ENCODE measurements at places on chromosomes 16 and 17. TPM values are rescaled to one million over a fixed set of nuclear protein-coding genes. Genes with fewer than 3 reads are reported as not detected.

DNA sequence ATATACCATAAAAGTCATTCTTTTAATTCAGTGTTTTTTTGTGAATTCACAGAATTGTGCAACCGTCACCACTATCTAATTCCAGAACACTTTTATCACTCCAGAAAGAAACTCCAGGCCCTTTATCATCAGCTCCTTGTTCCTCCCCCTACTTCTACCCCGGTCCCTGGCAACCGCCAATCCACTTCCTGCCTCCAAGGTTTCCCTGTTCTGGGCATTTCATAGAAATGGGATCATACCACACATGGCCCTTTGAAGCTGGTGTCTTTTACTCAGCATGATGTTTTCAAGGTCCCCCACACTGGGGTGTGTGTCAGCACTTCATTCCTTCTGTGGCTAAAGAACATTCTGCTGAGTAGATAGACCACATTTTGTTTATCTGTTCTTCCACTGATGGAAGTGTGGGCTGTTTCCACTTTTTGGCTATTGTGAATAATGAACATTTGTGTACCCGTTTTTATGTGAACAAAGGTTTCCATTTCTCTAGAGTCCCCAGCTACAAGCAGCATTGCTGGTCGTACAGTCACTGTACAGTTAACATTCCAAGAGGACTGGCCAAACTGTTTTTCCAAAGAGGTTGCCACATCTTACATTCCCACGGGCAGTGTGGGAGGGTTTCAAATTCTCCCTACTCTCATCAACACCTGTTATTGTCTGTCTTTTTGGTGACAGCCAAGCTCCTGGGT is 75.8 kb upstream of the ZNF469 start:
- DNase-seq, result no peak

DNA sequence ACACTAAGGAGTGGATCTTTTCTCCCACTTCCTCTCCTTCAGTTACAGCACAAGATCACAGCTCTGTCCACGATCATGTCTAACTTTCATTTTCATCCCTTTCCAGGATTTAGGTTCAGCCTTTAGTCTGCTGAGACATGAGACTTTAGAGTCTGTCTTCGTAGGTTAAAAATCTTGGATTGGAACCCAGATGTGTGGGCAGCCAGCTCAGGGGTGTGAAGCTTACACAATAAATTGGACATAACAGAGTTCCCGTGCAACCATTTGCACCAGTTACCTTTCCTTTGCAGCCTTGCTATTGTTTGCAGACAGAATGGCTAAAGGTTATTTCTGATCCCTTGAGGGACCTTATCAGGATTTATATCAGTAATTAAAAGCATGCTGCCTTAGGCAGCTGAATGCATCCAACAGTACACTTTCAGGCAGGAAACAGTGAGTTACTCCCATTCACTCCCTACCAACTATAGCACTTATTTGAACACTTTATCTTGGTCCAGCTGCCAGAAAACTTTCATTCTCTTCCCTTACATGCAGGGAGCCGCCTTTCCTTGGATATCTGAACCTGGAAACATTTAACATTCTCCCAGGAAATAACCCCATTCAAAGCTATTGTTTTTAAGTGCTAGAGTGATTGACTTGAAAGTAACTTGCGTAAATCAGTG is 87.3 kb downstream of the TMEM100 start:
- DNase-seq, result no peak

- no peak for DNase-seq
Measured at GRCh38 chr16:57873218-57873617, 70.9 kb upstream of the KIFC3 start.

DNA sequence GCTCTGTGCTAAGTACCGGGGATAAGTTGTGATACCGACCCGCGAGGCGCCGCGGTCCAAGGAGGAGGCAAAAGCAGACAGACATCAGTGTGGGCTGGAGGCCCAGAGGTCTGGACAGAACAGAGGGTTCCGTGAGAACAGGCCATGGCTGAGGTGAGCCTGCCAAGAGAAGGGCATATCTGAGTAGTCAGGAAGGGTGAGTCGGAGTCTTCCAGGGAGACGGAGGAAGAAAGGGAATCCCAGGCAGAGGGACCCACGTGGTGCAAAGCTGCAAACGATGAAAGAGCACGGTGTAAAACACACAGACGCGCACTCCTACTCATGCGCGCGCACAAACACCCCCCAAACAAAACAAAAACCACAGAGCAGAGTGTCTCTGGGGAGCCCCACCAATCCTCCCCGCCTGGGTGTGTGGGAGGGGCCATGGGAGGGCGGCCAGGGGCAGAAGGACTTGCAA is 18.1 kb downstream of the RHBDL3 start:
- DNase-seq, result no peak

DNA sequence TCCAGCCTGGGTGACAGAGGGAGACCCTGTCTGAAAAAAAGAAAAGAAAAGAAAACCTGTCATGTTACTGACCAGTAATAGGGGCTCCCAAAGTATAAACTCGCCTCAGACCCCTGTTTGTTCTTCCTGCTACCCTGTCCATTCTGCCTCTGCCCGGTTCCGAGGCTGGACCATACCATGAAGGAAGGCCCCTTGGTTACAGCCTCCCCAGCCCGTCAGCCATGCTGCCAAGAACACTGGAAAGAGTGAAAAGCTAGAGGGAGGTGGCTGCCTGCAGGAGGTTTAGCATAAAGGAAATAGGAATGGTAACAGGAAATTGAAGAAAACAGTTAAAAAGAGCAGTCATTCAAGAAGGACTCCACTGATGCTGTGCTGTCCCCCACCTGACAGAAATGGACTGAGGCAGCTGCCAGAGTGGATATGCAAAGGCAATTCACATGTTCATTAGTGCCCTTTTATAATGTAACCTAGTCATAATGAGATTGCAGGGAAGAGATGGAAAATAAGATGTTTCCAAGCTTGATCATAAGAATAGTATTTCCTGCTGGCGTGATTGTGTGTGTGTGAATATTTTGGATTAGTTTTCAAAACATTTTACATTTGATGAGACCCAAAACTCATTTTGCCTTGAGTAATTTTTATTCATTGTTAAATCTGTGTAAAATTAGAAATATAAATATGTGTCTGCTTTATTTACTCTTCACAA is 102.6 kb downstream of the GOSR1 start:
- no peak for DNase-seq

- no peak for DNase-seq
Measured at GRCh38 chr16:22397464-22397863, 23.0 kb upstream of the CDR2 start.

GRCh38 chr16:88817785-88818574 is 6.3 kb upstream of the APRT start:
- no peak for DNase-seq

DNA sequence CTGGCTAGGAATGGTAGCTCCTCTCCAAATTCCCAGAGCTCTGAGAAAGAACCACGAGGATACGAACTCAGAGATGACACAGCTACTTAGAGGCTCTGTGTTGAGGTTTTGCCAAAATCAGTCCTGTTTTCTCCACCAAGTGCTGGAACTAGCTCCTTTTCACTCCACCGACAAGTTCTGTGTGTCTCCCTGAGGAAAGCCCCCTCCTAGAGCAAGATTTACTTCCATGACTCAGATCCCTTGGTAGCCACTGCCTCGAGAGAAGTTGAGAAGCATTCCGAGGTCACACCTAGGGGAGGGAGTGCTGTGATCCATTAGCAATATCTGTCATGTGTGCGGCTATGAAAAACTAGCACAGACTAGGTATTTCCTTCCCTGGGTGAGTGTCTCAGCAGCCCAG is 30.6 kb downstream of the IL21R start:
- peak; percentile 13 for DNase-seq

GRCh38 chr16:88341551-88342290 is 41.0 kb upstream of the ZNF469 start:
- DNase-seq, result no peak

- DNase-seq, result no peak
Measured at GRCh38 chr16:54216268-54216667, 70.3 kb downstream of the IRX3 start.

- no peak for DNase-seq
Measured at GRCh38 chr16:90015586-90016338, 3.5 kb downstream of the DBNDD1 start.

DNA sequence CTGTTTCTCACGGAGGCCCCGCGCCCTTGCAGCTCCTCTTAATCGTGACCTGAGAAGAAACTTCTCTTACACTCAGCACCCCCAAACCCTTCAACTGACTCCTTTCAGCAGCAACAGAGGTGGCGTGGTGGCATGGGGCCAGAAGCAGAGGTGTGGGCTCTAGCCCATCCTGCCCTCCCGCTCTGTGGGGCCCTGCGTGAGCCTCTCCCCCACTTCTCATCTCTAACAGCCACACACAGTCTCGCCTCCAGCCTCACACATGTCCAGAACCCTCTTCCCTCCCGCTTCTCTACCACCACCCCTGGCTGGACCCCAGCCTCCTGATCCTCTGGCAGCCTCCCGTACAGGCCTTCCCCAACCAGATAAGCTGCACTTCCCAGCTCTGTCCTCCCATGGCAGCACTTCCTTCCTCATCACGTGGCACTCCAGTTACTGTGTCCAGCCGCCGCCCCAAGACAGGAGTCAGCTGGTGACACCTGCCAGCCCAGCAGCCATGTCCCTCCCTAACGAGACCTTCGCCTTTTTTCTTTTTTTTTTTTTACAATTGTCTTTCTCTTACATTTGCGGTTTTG is 30.5 kb downstream of the NSMCE1 start:
- no peak for DNase-seq

- DNase-seq, result no peak
Measured at GRCh38 chr17:51869387-51869786, 289.1 kb downstream of the CA10 start.

GRCh38 chr16:27690608-27691007 is 140.7 kb downstream of the KATNIP start:
- no peak for DNase-seq

- no peak for DNase-seq
Measured at GRCh38 chr17:78278139-78278741, 46.8 kb downstream of the TMEM235 start.

DNA sequence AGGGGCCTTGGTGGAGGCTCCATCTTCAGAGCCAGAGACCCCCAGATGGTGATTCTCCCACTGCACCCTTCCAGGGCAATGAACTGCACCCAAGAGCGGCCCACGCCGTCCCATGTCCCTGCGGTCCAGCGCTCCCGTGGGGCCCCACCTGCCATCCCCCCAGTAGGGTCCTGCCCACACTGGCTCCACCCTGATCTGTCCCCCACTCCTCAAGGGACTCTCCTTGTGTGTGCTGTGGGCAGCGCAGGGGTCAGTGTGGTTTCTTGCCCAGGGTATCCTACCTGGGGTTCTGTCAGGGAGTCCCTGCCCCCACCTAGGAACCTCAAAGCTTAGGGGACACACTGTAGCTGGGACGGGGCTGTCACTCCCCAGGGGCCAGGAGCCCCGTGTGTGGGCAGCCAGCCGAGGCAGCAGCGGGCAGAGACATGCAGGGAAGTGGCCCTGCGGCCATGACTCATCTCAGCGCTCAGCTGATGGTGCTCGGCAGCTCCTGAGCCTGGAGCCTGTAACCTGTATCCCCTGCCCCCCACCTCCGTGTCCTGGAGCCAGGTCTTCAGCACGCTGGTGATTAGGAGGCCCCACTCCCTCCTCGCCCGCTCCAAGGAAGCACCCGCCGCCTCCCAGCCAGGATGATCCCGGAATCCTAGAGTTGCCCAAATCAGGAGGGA is 35.7 kb upstream of the SSTR5 start:
- no peak for DNase-seq

DNA sequence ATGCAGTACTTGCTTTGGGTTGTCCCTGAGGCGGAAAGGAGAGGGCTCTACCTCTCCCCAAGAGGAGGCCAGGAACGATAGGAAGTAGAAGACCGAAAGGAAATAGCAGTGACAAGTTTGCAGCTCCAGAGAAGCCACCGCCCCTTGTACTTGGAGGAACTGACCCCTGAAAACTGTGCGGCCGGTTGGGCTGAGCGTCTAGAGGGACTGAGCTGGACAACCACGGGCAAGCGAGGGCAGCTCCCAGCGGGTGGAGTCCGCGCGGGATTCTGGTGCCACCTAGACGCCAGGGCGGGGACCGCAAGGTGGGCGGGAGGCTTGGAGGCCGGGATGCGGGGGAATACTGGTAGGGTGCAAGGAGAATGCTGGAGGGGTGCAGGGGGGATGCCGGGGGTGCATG is 1.3 kb upstream of the SLC6A4 start:
- DNase-seq, result no peak

DNA sequence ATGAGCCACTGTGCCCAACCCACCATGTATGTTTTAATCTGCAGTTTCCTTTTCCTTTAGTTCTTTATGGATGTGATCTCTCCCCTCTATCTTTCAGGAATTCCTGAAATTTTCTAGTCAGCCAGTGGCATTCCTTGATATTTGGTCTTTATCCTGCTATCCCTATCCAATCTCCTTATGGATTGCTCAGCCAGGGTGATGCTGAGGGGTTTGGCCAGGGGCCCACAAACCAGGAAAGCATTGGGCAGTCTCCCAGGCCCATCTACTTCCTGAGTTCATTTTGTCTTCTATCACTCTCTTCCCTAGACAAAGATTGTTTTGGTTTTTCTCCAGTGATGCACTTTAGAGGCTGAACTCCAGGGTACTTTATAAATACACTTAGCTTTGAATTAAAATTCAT is 115.9 kb downstream of the KATNIP start:
- no peak for DNase-seq

GRCh38 chr17:12789075-12789480 is 220 bp upstream of the ARHGAP44 start:
- no peak for DNase-seq

DNA sequence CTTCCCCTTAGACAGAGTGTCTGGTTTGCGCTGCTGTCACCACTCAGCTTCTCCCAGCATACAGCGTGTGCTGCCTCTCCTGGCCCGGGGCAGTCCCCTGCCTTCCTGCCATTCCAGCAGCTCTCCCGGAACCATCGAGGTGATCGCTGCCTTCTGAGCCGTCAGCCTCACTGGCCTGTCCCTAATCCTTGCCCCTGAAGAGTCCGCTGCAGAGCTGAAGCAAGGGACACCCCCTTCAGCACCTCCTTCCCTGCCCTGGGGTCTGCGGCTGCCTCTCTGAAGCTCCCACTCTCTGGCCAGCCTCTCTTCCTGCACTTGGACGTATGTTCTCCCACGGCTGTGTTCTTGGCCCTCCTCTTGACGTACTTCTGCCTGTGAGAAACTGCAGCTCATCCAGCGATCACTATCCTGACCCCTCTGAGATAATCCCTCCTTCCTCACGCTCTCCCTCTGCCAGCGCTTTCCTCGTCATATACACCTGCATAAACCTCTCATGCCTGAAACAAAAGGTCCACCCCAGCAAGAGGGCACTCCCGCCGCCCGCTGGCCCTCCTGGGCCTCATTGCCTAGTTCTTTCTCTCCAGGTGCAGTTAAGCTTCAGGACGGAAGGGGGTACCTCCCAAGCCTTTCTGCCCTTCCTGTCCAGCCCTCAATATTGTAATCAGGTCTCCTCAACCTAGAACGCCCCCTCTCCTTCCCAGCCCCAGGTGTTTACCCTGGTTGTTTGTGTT is 220.6 kb upstream of the CHMP6 start:
- no peak for DNase-seq

DNA sequence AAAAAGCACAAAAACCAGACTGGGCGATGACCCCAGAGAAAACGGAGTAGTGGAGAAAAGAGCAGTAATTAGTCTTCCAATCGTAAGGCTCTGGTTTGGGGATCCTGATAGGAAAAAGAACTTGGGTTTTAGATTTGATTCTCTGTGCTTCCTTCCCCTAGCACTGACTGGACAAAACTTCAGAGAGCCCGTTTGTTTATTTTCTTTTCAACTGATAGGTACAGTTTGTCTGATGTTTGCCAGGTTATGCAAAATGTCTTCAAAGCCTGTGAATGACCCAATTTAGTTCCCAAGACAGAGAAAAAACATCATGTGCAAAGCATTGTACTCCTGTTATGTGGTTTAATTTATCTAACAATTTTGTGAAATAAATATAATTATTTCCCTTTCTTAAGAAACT is 151.1 kb upstream of the COX10 start:
- no peak for DNase-seq

The RUNDC3A gene
- 0.17 TPM for total RNA-seq

The TMEM92 gene
- not detected for total RNA-seq

The PTX4 gene
- total RNA-seq, result not detected

The PRCD gene
- 5.5 TPM for total RNA-seq
